ENCODE measurements at places on chromosomes 5 and 9.

- no peak for DNase-seq
These were observed 489.6 kb upstream of the ZNF608 start for GRCh38 chr5:125236007-125236406.

- DNase-seq = no peak
These were observed 71.5 kb downstream of the TRIM36 start for GRCh38 chr5:115098041-115098702.

DNA sequence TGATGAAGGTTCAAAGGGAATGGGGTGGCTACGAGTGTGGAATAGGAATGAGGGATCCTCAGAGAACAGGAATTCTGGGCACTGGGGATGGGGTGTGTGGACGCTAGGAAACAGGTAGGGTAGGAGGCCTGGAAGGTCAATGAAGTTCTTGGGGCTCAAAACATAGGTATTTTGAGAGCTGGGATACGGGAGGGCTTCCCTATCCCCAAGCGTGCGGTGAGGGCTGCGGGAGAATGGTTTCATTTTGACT lies 718 bp downstream of the QSOX2 start:
- no peak for DNase-seq

DNA sequence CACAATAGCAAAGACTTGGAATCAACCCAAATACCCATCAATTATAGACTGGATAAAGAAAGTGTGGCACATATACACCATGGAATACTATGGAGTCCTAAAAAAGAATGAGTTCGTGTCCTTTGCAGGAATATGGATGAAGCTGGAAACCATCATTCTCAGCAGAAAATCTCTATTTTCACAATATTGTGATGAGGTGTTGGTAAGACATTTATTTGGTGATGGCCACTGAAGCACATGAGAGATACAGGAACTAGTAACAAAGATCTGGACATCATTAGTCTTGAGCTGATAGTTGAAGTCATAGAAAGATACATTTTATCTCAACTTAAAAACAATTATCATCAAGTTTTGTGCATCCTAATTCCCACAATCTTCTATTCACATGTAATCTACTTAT lies 70.6 kb downstream of the RAB3C start:
- no peak for DNase-seq

DNA sequence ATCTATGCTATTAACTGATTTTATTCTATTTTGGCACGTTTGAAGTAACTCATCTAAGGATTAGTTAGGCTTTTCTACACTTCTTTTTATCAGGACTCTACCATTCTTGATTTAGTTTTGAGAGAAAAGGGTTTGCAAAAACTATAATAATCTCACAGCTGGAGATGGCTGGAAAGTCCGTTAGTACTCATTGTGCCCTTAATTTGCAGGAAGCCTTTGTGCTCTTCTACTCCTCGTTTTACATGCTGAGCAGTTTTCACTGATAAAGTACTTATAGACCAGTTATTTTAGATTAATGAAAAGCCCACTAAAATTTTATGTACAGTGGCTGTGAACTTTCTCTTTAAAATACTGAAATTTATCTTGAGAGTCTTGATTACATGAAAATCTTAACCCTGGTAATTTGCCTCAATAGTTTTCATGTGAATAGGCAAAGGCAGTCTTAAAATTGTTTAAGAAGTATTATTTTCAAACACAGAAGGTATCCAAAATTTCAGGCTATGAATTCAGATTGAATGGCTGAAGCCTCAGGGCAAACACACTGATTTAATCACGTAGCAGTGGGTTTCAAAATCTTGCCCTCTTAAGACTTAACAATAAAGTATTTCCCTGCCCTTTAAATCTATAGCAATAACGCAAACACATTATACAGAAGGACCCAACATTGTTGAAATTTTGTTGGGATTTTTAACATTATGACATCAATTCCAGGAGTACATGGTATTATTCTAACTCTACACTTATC lies 18.6 kb downstream of the MLLT3 start:
- no peak for DNase-seq

- peak; percentile 5 for DNase-seq
These were observed 31.8 kb upstream of the C7 start for GRCh38 chr5:40877371-40877988.

GRCh38 chr9:121783521-121784507 lies 132.4 kb downstream of the DAB2IP start:
- DNase-seq = no peak

GRCh38 chr5:87421307-87421706 lies 8.6 kb upstream of the CCNH start:
- DNase-seq = no peak

- no peak for DNase-seq
These were observed 345.6 kb downstream of the EBF1 start for GRCh38 chr5:158754018-158754514.

- DNase-seq = no peak
These were observed 114.7 kb downstream of the KIAA0825 start for GRCh38 chr5:94503677-94504076.

GRCh38 chr5:112811023-112811422 lies 50.1 kb upstream of the SRP19 start:
- no peak for DNase-seq

- no peak for DNase-seq
These were observed 146.6 kb downstream of the RAPGEF6 start for GRCh38 chr5:131488463-131488862.

DNA sequence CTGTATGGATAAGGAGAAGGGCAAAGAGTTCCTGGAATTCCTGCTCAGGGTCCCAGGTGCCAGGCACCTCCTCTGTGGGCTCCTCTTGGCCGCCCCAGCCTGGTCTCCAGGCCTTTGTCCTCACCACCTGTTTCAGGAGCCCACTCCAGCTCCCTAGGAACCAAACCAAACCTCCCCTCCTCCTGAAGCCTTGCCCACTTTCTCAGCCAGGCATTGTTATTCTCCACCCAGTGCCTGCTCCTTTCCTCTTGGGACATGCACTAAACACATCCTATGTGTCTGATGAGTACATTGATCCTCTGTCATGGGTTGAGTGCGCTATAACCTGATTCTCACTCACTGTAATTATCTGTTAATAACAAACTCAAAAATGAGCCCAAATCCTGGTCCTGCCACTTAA lies 189.8 kb downstream of the SPOCK1 start:
- DNase-seq = no peak

GRCh38 chr5:154341620-154342019 lies 104.2 kb upstream of the SAP30L start:
- DNase-seq = no peak

- DNase-seq = no peak
These were observed 84.9 kb upstream of the MEF2C start for GRCh38 chr5:88967633-88968585.

DNA sequence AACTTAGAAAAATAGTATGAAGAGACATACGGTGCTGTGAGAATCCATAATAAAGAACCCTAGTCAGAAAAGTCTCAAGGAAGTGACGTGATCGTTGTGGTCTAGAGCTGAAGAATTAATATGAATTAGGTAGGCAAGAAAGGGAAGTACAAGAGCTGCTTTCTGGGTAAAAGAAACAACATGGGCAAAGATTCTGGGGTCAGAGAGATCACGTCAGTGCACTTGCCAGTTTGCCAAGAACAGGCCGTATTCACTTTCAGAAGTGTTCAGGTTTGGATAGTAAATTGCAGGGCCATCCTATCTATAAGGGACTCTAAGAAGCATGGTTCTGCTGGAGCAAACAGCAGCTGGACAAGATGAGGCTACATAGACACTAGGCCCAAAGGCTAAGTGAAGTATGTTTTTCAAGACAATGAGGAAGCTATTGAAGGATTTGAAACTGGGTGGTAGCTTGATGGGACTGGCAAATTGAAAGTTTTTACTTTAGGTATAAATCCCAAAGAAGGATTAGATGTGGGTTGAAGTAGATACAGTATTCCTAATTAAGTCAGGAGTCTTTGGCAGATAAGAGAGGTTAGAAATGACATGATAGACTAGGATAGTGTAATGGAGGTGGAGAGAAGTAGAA lies 4.8 kb upstream of the CHD1 start:
- no peak for DNase-seq

DNA sequence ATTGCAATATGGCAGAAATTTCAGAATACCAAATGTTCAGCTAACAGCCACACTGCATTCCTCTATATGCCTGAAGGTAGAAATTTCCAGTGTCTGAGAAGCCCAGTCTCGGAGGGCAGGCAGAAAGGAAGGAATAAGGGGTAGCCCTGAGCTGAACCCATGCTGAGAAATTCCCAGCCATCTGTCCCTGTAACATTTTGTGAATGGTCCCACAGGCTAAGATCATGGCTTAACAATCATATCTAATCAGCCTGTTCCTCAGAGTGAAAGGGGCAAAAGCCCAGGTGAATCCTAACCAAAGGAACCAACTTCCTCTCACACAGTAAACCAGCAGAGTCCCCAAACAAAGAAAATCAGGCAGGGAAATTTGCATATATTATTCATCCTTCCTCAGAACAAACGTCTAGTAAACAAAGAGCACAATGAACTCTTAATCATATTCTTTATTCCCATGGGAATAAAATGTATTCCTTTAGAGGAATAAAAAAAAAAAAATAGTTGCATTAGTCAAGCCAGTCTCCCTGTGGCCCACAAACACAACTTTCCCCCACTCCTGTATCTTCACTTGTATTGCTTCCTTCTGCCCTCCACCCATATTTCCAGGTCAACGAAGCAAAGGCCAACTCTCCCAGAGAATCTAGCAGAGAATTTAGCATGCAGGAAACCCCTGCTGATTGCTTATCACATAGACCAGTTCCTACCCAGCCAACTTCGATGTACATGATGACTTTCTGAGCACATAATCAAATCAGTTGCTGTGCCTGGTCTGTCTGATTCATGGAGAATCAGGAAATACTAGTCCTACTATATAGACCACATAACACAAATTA lies 257.6 kb downstream of the FAM114A2 start:
- DNase-seq = no peak

- no peak for DNase-seq
These were observed 21.7 kb downstream of the TTC33 start for GRCh38 chr5:40733879-40734563.

GRCh38 chr5:68012429-68012828 lies 203.1 kb upstream of the PIK3R1 start:
- no peak for DNase-seq

GRCh38 chr9:115182264-115182663 lies 64.3 kb upstream of the TNC start:
- no peak for DNase-seq

DNA sequence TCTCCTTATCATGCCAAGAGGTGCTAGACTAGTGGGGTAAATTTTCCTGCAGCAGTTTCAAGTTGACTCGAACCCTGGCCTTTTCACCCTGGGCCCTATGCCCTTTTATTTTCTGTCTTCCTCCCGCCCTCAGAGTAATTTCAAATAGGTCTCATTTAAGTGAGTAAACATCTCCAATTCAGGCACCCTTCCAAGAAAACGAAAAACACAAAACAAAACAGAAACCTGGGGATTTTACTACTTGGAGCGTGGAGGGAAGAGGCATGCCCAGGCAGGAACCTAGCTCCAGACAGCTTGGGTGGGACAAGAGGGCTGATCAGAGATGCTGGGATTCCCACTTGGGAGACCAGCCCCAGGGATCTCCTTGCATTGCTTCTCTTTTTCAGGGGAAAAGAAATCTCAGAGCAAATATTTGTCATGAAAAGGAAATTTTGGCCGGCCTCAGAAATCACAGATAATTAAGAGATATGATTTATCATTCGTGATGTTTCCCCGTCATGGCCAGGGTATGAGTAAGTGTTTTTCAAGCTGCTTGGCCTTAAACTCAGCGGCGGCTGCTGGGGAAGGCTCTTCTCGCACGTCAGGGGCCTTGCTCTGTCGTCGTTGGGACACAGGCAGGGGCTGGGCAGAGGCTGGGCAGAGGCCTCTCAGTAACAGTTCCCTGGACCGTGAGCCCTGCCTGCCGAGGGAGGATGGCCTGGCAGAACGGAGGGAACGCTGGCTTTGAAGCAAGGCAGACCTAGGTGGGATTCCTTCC lies 248.6 kb upstream of the KLF4 start:
- DNase-seq = no peak

DNA sequence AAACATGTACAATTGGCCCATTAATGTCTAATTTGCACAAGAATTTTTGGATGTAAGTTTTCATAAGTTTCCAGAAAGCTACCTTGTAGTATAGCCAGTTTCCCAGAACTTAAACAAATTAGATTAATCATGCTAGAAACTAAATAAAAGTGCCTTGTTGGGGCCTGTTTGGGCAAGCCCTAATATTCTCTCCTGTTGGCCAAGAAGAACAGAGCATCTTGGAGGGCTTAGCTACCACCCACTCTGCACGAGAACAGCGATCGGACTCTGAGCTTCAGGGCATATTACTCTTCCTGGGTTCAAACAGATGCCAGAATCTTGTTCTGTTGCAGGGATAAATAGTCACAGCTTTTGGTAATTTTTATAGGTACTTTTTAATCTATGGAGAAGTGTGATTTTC lies 88.2 kb downstream of the GAS1 start:
- no peak for DNase-seq

DNA sequence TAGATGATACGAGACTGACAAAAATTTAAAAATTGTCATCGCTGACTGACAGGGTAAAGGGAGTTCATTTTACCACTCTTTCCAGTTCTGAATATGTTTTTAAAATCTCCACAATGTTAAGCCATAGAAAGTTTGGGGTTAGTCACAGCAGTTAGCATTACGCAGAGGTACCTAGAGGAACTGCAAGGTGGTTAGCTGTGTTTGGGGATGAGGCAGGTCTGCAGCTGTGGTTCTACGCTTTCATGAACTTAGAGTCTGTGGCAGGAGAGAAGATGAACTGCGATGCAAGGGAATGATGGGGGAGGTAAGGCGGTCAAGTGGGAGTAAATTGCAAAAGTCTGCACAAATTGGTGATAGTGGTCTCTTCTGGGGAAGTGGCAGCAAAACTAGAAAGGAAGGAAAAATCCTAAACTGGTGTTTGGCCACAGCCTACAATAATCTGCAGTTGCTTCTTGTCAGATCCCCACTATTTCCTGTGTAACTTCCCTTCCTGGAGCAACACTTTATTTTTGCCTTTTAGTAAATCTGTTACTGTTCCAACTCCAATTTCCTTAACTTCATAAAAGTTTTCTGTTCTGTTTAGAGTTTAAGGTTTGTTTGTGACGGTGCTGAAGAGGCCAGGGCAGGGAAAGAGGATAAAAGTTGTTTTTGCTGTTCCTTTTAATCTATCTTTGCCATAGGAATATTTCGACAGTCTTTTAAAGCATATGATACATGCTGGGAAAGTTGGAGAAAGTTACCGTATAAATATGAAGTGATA lies 38.6 kb upstream of the SNX2 start:
- no peak for DNase-seq

GRCh38 chr9:36892279-36892678 lies 141.8 kb downstream of the PAX5 start:
- no peak for DNase-seq

- DNase-seq = no peak
These were observed 898.0 kb upstream of the C9orf72 start for GRCh38 chr9:28471261-28471660.

- no peak for DNase-seq
These were observed 2.2 kb downstream of the RAD23B start for GRCh38 chr9:107285286-107285685.

DNA sequence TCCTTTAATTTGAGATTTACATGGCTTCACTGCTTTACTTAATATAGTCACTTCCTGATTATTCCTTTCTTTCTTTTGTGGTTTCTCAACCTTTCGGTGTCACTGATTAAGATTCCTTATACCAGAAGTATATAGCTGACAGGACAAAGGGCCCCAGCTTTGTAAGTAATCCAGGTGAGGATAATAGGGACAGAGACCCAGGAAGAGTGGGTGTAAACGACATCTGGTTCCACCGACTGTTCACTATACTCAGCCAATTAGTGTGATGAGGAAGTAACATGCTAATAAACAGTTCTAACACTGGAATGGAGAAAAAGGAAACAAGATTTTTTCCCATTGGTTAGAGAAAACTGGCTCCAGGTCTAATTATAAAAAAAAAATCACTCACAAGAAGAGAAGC lies 286.3 kb upstream of the EFNA5 start:
- no peak for DNase-seq

- no peak for DNase-seq
These were observed 7.5 kb upstream of the RMND5B start for GRCh38 chr5:178123094-178123965.
